ENCODE measurements at places on chromosomes 2 and 18. TPM values are rescaled to one million over a fixed set of nuclear protein-coding genes. Genes with fewer than 3 reads are reported as not detected.

OBSL1 gene
- 2.2 TPM for total RNA-seq

GPR39 gene
- not detected for total RNA-seq

LIMS3 gene
- 0.73 TPM for total RNA-seq

ADD2 gene
- total RNA-seq = 7.9 TPM

GRCh38 chr2:19329445-19329844, 29.0 kb downstream of the OSR1 start:
- no peaks in the 10 kb centered on the region for H3K4me1 ChIP-seq
- no peak overlapping the region for H3K4me3 ChIP-seq
- H3K27me3 ChIP-seq = no peaks in the 10 kb centered on the region
- no peak for DNase-seq
- no peaks in the 10 kb centered on the region for H3K36me3 ChIP-seq

GRCh38 chr2:169509298-169509885, at the start of gene KLHL41:
Gene KLHL41 (plus strand): TSS chr2:169509702. CDS start chr2:169509779, 77 bp downstream.
- H3K36me3 ChIP-seq = no peaks in the 10 kb centered on the region
- no peak for DNase-seq
- no peak within 1 kb of the TSS for H3K27ac ChIP-seq
- H3K27me3 ChIP-seq = no peaks in the 10 kb centered on the region
- H3K4me3 ChIP-seq = no peak within 1 kb of the TSS
- no peaks in the 10 kb centered on the region for H3K4me1 ChIP-seq

- H3K4me3 ChIP-seq = no peak overlapping the region
- DNase-seq = no peak
- no peaks in the 10 kb centered on the region for H3K36me3 ChIP-seq
These were observed 778 bp upstream of the INPP1 start for GRCh38 chr2:190342611-190343010.

All from T-cell (primary cell).